Hematopoietic multipotent progenitor cell (in vitro differentiated cells): ENCODE measurements at places on chromosomes 1 and 21. TPM values are rescaled to one million over a fixed set of nuclear protein-coding genes. Genes with fewer than 3 reads are reported as not detected.

DNA sequence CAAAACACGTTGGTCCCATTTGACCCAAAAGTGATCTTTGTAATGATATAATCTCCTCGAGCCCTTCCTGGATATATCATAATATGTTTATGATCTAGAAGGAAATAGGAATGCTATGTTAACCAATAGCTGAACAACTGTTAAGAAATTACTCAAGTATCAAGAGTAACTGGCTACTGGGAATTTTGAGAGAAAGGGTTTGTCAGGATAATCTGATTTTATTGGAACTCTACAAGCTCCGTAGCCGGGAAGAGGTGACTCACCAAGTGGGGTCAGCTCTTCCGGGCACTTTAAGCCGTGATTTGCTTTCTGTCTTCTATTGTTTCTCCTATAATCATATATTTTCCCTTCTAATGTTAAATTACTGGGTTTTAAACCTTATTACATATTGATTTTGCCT, 250.5 kb upstream of the POGK start:
- DNase-seq, result no peak

- no peak for DNase-seq
Measured at GRCh38 chr1:58149271-58149812, 397.2 kb downstream of the OMA1 start.

- no peak for DNase-seq
Measured at GRCh38 chr1:153728305-153729066, 636 bp downstream of the INTS3 start.

GRCh38 chr1:216815260-216816131, 92.3 kb upstream of the ESRRG start:
- no peak for DNase-seq

DNA sequence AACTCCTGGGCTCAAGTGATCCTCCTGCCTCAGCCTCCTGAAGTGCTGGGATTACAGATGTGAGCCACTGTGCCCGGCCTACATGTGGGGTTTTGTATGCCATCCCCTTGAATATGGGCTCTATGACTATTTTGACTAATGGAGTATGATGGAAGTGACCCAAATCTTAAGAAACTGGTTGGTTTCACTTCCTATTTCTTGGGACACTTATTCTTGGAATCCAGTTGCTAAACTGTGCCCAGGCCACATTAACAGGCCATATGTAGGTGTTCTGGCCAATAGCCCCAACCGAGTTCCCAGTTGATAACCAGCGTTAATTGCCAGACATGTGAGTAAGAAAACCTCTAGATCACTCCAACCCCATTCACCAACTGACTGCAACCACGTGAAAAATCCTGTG, 36.3 kb upstream of the CLIC4 start:
- no peak for DNase-seq

DNA sequence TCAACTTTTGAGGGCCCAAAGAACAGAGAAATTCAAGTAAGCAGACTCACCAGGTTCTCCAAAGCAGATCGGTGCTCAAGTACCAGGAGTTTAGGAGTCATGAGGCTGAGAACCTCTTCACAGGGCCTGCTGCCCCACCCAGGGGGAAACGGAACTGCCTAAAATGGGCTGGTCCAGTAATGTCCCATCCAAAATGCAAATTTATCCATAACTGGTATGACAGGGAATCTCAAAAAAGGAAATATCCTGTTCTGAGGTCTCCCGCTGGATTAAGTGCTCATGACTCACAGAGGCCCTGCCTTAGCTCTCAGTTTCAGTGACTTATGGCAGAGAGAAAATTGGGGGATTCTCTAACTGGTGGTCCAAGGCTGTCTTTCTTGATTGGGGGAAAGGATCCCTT, 9.3 kb downstream of the SPRR2G start:
- no peak for DNase-seq

GRCh38 chr1:228144993-228145343, 4.8 kb upstream of the GJC2 start:
- no peak for DNase-seq

GRCh38 chr1:89285745-89286380, 13.2 kb upstream of the GBP5 start:
- DNase-seq, result no peak

DNA sequence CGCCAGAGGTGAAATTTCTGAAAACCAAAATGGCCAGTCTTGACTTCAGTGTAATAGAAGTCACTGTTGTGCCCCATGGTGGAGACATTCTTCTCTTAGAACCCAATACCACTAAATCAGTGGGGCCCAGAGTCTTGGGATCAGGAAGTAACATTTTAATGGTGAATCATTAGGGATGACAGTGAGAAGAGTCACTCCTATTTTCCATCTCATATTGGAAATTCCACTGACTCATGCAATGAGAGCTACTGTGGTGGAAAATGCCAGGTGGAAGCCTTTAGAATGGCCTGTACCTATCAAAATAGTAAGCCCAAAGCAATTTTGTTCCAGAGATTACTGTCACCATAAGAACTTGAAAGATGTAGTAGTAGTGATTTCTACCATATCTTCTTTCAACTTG, 20.6 kb upstream of the PPM1J start:
- DNase-seq, result no peak

- no peak for DNase-seq
Measured at GRCh38 chr1:183966487-183966886, 71.0 kb downstream of the COLGALT2 start.

- DNase-seq, result no peak
Measured at GRCh38 chr1:26734501-26735058, 38.8 kb downstream of the ARID1A start.

GRCh38 chr21:28828021-28828420, 164.7 kb downstream of the LTN1 start:
- DNase-seq, result no peak

DNA sequence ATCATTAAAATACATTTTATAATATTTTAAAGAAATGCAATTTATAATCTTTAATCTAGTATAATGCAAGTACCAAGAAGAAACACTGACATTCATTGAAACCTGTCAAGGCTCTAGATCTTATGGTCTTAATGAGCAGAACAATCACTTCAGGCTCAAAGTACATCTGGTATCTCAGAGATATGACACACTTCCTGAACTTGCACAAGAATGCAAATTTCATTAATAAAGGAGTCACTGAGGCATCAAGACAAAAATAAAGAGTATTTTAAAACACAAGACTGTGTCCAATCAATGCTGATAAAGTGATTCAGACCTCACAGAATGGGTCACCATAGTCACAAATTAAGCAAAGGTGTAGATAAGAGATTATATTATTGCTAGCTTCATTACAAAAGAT, 178.1 kb downstream of the AK5 start:
- DNase-seq, result no peak

DNA sequence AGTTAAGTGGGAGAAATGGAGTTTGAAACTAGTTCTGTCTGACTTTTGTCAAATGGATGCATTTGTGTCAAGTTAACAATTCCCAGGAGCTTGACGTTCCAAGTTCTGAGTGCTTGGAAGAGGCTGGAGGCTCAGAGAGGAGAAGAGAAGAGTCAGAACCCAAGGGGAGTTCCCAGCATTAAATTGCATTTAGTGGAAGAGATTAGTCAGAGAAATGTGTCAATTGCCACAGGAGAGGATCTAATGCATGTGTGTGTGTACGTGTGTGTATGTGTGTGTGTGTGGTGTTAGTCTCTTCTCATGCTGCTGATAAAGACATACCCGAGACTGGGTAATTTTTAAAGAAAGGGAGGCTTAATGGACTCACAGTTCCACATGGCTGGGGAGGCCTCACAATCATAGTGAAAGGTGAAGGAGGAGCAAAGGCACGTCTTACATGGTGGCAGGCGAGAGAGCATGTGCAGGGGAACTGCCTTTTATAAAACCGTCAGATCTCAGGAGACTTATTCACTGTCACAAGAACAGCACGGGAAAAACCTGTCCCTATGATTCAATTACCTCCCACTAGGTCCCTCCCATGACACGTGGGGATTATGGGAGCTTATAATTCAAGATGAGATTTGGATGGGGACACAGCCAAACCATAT, 101.5 kb upstream of the TMEM51 start:
- no peak for DNase-seq

DNA sequence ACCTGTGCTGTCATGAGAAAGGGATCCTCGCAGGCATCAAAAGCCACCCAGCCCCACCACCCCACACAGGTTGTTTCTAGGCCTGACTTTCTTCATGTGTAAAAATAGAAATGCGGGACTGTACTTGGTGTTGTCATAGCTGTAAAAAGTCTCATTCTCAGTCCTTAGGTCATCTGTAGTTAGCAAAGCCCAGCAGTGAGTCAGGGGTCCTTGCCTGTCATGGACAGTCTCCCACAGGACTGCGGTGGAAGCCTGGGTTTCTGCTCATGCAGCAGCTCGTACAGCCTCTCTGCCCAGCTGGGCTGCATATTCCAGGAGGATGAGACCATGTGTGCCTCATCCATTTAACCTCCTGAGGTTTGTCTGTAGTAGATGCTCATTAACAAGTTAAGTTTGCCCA, 58.2 kb downstream of the MRPS6 start:
- DNase-seq, result no peak

- DNase-seq, result no peak
Measured at GRCh38 chr1:204659056-204659455, 26.5 kb downstream of the LRRN2 start.

- DNase-seq, result no peak
Measured at GRCh38 chr21:45517249-45518065, 24.8 kb downstream of the SLC19A1 start.

AIM2 gene
- total RNA-seq, result under 0.01 TPM

TMEM269 gene
- under 0.01 TPM for total RNA-seq

MAP7D1 gene
- 105 TPM for total RNA-seq

FCGR1A gene
- total RNA-seq, result 6.2 TPM

MSH4 gene
- total RNA-seq, result 0.27 TPM

CELF3 gene
- not detected for total RNA-seq

KCNK2 gene
- total RNA-seq, result not detected

GNAT2 gene
- 0.27 TPM for total RNA-seq

STUM gene
- under 0.01 TPM for total RNA-seq

HEYL gene
- total RNA-seq, result 1.6 TPM

DNAJC6 gene
- total RNA-seq, result 19.7 TPM

BTBD8 gene
- 3.5 TPM for total RNA-seq
